Activated naive CD4-positive, alpha-beta T cell treated with Interleukin-2 at 50 U/mL for 16 hours (primary cell): ENCODE measurements at places on chromosomes 7 and 10.

GRCh38 chr7:90655566-90655965 is 59.4 kb downstream of the CDK14 start:
- DNase-seq, result no peak

DNA sequence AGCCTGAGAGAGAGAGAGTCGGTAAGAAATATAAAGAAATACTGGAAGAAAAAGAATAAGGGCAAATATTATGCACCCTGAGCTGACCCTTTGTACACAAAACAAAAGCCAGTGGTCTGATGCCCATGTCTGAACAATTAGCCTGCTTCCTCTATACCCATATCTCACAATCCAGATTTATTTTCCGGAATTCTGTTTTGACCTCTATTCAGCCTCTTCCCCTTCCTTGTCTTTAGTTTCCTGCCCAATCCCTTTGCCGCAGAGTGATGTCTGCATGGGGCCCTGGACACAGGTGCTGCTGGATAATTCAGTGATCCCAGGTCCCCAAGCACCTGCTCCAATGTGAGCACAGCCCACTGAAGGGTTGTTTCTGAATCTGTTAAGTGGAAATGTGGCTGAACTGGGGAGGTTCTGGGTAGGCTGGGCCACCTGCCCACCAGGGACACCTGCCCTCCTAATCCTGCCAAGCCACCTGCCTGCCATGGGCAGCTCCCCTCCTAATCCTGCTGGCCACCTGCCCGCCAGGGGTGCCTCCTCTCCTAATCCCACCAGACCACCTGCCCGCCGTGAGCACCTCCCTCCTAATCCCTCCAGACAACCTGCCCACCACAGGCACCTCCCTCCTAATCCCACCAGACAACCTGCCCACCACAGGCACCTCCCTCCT is 23.0 kb downstream of the ADGRA1 start:
- DNase-seq, result no peak

DNA sequence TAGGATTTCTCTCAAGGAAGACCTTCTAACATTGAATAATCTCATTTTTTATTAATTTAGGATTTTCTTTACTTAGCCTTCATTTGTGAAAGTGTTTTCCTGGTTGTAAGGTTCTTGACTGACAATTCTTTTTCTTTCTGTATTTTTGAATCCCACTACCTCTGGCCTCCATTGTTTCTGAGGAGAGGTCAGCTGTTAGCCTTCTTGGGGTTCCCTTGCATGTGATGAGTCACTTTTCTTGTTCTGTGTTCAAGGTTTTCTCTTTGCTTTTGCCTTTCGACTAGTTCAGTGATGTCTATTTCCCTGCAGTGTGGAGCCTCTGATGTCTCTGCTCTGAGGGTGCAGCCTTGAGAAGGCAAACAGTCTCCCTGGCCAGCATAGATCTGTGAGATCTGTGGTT is 304.1 kb upstream of the ZNF32 start:
- no peak for DNase-seq

DNA sequence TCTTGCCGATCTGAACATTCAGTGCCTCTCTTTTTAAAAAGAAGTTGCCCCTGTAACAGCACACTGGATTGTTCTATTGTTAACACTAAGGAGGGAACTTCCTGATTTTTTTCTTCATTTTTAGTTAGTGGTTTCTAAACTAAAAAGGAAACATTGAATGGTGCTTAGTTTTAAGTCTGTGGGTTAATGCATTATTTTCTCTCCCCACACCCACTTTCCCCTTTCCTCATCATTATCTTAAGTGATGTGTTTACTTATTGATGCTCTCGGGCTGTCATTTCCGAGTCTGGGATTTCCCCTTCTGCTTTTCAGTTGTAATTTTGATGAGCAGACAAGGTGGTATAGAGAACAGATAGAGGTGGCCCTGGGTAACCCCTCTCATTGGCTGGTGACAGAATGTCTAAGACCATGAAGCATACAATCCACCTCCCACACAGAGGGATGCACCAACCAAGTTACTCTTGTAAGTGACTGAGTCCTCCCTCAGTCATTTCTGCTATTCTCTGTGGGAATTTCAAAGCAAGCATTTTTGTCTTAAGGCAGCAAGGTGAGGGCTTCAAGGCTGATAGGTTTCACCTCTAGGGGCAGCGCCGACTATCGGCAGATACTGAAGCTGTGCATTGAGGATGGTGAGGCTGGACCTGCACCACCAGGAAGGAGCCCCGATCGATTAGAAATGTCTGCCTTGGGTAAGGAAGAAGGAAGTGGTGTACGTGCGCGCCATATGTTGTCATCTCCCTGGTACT is 49.5 kb downstream of the CHN2 start:
- DNase-seq, result peak; percentile 61

GRCh38 chr10:356452-356851 is 221.2 kb downstream of the ZMYND11 start:
- no peak for DNase-seq

DNA sequence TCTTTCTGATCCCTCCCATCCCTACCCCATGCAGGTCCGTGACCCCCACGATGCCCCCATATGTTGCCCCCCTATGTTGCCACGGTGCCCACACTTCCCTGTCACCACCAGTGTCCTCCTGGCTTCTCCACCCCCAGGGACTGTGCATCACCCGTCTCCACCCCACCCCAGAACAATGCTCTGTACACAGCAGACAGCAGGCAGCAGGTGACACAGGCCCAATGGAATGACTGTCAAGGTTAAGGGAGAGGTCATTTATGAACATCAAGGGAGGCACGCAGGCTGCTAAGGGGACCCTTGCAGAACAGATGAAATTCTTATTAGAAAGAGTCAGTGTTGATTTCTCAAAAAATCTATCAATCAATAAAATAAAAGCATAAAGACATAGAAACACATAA is 71.5 kb downstream of the PARP12 start:
- no peak for DNase-seq

DNA sequence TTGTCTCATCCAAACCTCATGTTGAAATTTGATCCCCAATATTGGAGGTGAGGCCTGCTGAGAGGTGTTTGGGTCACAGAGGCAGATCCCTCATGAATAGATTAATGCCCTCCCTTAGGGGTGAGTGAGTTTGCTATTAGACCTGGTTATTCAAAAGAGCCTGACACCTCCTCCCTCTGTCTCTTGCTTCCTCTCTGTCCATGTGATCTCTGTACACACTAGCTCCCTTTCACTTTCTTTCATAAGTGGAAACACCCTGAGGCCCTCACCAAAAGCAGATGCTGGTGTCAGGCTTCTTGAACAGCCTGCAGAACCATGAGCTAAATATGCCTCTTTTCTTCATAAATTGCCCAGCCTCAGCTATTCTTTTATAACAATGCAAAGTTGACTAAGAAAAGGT is 447.1 kb downstream of the MDFIC start:
- no peak for DNase-seq

- DNase-seq, result no peak
Measured at GRCh38 chr7:87057210-87057609, 2.2 kb downstream of the ELAPOR2 start.

DNA sequence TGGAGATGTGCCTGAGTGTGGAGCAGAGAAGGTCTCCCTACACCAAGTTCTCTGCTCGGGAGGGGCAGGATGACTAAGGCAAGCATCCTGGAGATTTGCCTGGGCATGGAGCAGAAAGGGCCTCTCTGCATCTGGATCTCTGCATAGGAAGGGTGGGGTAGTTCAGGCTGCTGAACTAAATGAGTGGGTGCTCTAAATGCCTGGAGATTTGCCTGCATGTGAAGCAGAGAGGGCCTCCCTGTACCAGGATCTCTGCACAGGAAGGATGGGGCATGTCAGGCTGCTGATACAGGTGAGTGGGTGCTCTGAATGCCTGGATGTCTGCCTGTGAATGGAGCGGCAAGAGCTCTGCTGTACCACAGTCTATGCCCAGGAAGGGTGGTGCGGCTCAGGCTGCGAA is 680.7 kb downstream of the SUGCT start:
- no peak for DNase-seq

- no peak for DNase-seq
Measured at GRCh38 chr7:2105917-2106316, 126.8 kb downstream of the MAD1L1 start.

GRCh38 chr7:32223071-32223650 is 153.0 kb upstream of the PDE1C start:
- no peak for DNase-seq

DNA sequence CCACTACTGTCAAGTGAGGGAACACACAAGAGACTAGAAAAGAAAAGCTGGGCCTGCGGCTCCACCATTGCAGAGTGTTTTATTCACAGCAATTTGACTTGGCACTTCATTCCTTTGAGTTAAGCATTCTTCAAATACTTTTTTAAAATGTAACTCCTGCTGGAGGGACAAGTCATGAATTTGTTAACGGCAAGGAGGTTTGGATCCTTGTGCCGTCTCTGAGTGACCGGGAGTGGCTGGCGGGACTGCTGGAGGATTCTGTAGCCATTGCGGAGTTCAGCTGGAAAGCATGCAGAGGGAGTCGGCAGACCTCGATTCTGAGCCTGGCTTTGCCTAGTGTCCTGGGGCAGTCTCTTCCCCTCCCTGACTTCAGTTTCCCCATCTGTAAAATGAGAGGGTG is 9.8 kb downstream of the HSPA12A start:
- DNase-seq, result no peak

DNA sequence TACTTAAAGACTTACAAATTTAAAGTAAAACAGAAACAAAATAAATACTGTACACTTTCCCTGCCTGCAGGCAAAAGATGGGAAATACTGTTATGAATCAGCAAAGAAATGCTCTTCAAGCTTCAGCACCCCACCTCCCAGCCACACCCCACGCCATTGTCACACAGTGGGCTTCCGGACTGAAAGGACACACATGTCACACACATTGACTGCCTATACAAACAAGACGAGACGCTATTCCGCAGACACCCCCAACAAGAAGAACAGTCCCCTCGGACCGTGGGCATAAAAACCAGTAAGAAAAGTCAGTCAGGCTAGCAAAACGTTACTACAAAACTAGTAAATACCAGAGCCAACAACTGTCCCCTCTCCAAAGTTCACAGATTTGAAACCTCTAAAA is 22.2 kb upstream of the PARP12 start:
- DNase-seq, result peak; percentile 61
